ENCODE measurements at places on chromosomes 13 and 19. TPM values are rescaled to one million over a fixed set of nuclear protein-coding genes. Genes with fewer than 3 reads are reported as not detected.
A peak's percentile ranks its signal among the peaks of the same experiment; 100 is the strongest.

Gene YIF1B
- 34.1 TPM for polyA plus RNA-seq

Gene ZNF83
- polyA plus RNA-seq: 107 TPM

Gene FAM124A
- polyA plus RNA-seq: 4.3 TPM

Gene TMC4
- 26.9 TPM for polyA plus RNA-seq

Gene TMEM145
- polyA plus RNA-seq: 1.2 TPM

Gene RYR1
- polyA plus RNA-seq: 4.8 TPM

Gene ZNF234
- 12.2 TPM for polyA plus RNA-seq

Gene ZNF730
- 5.7 TPM for polyA plus RNA-seq

Gene HIF3A
- 32.0 TPM for polyA plus RNA-seq

Gene CYP2S1
- polyA plus RNA-seq: 0.37 TPM

Gene GRAMD1A
- polyA plus RNA-seq: 60.8 TPM

Gene ANO8
- 14.1 TPM for polyA plus RNA-seq

Gene SLITRK5
- polyA plus RNA-seq: 1.5 TPM

Gene ZNF100
- polyA plus RNA-seq: 14.1 TPM

Gene PTGIR
- 2.3 TPM for polyA plus RNA-seq

Gene ANKRD10
- 229 TPM for polyA plus RNA-seq

Gene BRME1
- polyA plus RNA-seq: 4.8 TPM

Gene CEP89
- 29.4 TPM for polyA plus RNA-seq

Gene WDR87
- polyA plus RNA-seq: 0.01 TPM

Gene ATP8A2
- 5.6 TPM for polyA plus RNA-seq

Gene SIGLEC12
- polyA plus RNA-seq: not detected

Gene KLF1
- 0.44 TPM for polyA plus RNA-seq

Gene GFY
- polyA plus RNA-seq: not detected

Gene IL4I1
- 3.6 TPM for polyA plus RNA-seq

- DNase-seq: peak; percentile 27
These were observed 24.3 kb downstream of the NFILZ start for GRCh38 chr19:8654591-8655339.

GRCh38 chr13:30870049-30870884, 35.8 kb upstream of the MEDAG start:
- no peak for DNase-seq

GRCh38 chr13:30997697-30998096, 65.2 kb downstream of the TEX26 start:
- DNase-seq: no peak

GRCh38 chr13:58830841-58831240, 1199.3 kb downstream of the PCDH17 start:
- DNase-seq: no peak

- DNase-seq: no peak
These were observed 644.4 kb downstream of the PCDH9 start for GRCh38 chr13:66585669-66586203.

GRCh38 chr13:102399791-102400674, 1.8 kb downstream of the FGF14 start:
- DNase-seq: no peak

DNA sequence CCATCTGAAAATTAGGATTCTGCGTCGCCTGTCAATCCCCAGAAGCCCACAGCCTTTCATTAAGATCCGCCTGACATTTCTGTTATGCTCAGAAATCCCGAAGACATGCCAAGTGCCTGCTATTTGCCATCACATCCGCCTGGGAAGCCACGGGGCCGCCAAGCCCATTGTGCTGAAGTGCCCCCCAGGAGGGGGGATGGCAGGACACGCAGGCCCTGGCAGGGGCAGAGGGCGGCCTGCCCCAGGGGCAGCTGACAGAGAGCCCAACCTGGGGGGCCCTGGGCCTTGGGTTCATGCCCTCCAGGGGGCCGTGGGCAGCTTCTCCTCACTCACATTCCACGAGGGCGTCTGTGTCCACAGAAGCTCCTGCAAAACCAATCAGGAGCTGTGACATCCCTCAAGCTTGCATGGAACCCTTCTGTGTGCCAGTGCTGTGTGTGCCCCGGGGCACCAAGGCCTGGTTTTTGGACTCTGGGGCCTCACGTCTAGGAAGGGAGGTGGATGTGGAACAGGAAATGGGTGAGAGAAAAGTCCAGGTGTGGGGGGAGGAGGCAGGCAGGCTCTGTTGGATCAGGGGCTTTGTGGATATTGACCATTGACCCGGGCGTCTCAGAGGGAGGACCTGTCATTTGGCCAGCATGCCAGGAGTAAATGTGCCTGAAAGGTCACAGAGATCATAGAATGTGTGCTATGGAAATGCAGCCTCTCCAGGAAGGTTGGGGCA, 122.9 kb downstream of the URI1 start:
- DNase-seq: no peak

- no peak for DNase-seq
These were observed 6.8 kb upstream of the ZSCAN5A start for GRCh38 chr19:56321254-56321988.

GRCh38 chr19:6736169-6736916, 1.0 kb downstream of the GPR108 start:
- DNase-seq: no peak

GRCh38 chr19:14054721-14055120, 7.2 kb downstream of the PALM3 start:
- DNase-seq: no peak

DNA sequence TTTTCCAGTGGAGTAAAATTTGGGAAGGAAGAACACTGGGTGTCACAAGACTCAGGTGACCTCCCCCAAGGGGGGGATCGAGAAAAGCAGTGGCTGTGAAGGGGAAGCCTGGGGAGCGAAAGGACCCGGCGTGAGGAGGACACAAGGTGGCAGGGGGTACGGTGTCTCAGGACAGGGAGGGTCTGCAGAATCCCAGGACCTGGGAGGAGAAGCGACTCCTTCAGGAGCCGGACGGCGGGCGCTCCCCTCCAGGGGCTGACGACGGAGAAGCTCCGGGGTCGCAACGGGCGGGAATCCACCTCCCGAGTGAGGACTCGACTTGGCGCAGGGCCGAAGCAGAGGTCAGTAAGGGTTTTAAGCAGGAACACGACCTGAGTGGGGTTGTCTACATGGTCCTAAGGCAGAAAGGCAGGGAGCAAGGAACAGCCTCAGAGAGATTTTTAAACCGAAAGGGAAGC, 529 bp downstream of the ZNF836 start:
- no peak for DNase-seq

DNA sequence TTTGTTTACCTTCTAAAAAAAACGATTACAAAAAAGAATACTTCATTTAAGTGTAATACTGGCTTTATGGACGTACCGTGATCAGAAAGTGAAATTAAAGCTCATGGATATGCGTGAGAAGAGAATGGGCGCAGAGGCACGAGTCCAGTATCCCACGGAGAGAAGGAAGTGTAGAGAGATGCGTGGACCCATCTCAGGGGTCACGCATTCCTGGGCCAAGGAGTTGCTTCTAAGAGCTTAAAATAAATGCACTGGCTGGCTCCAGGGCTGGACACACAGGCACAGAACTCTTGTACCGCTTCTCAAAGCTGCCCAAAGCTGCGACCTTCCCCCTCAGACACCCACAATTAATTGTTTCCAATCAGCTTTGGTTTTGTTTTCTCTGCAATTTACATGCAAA, 8.7 kb upstream of the SPC24 start:
- no peak for DNase-seq

DNA sequence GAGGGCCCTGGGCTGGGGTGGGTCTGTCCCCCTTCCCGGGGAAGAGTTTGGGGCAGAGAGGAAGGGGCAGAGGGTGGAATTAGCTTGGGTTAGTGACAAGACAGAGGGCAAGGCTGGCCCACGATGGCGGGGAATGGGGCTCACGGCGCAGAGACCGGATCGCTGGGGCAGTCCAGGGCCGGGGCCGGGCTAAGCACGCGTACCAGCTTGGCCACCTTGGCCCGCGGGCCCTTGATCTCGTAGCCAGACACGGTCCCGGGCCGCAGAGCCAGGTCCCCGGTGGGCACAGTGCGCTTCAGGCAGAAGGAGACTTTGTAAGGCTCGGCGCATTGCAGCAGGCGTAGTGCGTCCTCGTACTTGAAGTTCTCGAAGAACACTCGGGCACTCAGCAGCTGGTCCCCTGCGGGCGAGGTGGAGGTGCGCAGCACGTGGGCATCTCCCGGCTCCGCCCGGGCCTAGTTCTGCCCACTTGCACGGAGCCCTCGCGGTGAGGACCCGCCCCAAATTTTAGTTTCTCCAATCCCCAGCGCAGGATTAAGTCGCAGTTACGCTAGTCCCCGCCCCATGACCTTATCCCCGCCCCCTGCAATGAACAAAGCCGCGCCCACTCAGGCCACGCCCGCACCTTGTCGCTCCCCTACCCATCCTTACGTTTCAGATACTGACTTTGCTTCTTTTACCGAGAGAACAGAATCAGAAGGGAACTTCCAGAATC, 8.6 kb upstream of the HIPK4 start:
- no peak for DNase-seq

GRCh38 chr13:27158335-27158734, 13.3 kb downstream of the USP12 start:
- no peak for DNase-seq

DNA sequence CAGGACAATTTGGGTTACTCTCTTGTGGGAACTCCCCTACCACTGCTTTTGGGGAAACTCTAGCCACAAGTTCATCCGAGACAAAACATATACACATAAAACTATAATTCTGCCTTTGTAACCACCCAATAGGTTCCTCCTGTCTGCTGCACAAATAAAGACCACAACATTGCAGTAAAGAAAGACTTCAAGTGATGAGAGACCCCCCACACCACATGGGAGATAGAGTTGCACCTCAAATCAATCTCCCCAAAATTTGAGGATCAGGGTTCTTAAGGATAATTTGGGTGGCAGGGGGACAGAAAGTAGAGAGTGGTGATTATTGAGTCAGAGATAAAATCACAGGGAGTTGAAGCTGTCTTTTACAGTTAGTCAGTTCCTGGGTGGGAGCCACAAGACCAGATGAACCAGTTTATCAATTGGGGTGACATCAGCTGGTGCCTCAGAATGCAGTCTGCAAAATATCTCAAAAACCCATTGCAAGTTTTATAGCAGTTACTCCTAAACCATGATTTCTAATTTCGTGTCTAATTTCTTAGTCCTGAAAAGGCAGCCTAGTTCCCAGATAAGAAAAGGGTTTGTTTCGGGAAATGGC, 1348.5 kb downstream of the PCDH9 start:
- DNase-seq: no peak

- no peak for DNase-seq
These were observed 11.0 kb downstream of the GZMM start for GRCh38 chr19:554817-555216.

DNA sequence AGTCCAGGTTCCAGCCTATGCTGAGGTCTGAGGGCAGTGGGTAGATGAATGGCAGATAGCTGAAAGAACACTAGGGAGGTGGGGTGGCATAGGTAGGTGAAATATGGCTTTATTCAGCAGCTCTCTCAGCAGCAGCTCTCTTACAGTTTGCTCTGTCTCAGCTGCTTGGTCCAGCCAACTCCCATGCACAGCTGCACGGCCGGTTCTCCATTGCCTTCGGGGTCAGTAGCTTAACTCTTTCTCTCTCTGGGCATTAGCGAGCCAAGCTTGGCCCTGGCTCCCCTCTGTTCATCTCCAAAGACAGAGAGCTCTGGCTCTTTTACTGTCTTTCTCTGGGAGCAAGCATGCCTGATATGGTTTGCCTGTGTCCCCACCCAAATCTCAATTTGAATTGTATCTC, 151.9 kb downstream of the MYO16 start:
- DNase-seq: no peak

DNA sequence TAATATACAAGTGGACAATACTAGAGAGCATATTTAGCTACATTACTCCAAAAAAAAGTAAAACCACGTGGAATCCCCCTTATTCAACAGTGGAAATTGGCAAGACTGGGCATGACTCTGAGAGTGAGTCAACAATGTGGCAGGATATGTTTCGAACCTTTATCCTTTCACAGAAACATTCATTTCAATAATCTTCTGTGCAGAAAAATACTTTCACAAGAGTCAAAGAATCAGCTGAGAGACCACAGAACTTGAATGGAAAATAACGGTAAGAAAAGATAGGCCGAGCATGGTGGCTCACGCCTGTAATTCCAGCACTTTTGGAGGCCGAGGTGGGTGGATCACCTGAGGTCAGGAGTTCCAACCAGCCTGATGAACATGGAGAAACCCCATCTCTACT, 25.1 kb upstream of the CD70 start:
- DNase-seq: no peak

- no peak for DNase-seq
These were observed 44.6 kb upstream of the MCF2L start for GRCh38 chr13:112924365-112924764.

DNA sequence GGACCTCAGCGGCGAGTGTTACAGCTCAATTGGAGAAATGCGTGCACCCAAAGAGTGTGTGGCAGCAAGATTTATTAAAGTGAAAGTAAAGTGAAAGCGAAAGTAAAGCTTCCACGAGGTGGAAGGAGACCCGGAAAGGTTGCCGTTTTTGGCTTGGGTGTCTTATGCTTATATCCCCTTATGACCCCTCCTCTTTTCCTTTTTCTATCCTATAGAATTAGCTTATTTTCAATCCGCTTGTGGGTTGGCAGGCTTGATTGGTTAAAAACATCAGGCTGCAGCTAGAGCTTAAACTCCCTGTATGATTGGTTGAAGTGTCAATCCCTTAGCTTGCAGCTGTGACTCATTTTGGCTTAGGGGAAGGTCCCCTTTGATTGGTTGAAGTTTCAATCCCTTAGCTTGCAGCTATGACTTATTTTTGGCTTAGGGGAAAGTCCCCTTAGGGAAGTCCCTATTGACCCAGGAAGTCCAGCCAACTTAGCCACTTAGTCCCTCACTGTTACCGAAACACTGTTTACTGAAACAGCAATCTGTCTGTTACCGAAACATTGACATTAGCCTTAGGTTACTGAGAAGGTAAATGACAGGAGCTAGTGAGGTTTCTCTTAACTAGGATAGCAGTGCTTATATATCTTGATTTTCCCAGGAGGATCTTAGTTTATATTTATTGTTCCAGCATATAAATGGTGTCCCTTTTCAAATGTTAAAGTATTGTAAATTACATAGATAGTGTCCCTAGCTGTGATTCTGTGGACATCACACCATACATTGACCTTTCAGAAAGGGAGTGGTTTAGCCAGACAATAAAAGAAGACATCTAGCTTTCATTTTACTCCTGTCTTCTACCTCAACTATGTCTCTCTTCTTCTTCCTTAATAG, 575.8 kb downstream of the DACH1 start:
- no peak for DNase-seq

DNA sequence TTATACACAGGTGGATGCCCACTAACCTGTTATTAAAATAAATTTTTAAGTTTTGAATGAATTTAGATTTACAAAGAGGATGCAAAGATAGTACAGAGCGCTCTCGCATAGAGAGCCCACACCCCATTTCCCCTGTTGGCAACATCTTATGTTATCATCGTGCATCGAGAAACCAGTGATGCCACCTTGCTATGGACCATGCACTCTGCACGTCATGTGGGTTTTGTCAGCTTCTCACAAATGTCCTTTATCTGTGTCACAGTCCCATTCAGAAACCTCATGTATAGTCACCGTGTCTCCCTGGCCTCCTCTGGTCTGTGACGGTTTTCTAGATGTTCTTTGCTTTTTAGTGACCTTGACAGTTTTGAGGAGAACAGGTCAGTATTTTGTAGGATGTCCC, 60.0 kb downstream of the ING1 start:
- no peak for DNase-seq

- DNase-seq: peak; percentile 75
These were observed 797 bp upstream of the HSD17B14 start for GRCh38 chr19:48837051-48837524.

- DNase-seq: no peak
These were observed 7.7 kb downstream of the ATP7B start for GRCh38 chr13:52003541-52003940.

Measured in right renal pelvis (tissue), 4 donors.